ENCODE measurements at places on chromosomes 2 and 18.

GRCh38 chr2:157733263-157733662, 104.6 kb upstream of the ACVR1C start:
- no peak for DNase-seq

GRCh38 chr2:235191486-235191885, 239.7 kb downstream of the SH3BP4 start:
- DNase-seq = no peak

- no peak for DNase-seq
Measured at GRCh38 chr2:219071131-219071816, 10.6 kb upstream of the IHH start.

DNA sequence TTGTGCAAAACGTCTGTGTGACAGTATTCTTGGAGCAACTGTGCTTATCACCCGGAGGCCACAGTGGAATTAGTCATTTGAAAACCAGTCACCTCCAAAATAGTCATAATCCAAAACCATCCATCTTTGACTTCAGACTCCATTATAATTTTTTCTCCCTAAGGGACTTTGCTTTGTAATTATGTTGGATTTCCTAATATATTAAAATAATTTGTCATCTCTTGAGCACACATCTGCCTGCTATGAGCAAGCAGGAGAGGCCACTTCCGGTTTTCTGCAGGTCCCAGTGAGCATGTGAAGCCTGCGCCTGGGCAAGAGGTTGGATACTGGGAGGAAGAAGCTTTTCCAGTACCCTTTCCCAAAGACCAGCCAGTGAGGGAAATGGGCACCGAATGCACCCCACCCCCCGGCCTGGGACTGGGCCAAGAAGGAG, 57.7 kb downstream of the ODC1 start:
- no peak for DNase-seq

GRCh38 chr2:104734937-104735586, 118.9 kb upstream of the POU3F3 start:
- DNase-seq = no peak

GRCh38 chr2:98870516-98871158, 65.4 kb downstream of the CRACDL start:
- no peak for DNase-seq

DNA sequence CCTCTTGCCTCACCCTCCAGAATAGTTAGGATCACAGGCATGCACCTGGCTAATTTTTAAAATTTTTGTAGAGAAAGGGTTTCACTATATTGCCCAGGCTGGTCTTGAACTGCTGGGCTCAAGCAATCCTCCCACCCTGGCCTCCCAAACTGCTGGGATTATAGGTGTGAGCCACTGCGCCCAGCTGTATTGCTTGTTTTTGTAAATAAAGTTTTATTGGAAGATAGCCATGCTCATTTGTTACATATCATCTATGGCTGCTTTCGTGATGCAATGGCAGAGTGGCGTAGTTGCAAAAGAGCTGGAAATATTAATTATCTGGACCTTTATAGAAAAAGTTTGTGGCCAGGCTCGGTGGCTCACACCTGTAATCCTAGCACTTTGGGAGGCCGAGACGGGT, 109.4 kb upstream of the SPRED2 start:
- no peak for DNase-seq

- DNase-seq = no peak
Measured at GRCh38 chr2:75528221-75528977, 32.3 kb downstream of the EVA1A start.

- no peak for DNase-seq
Measured at GRCh38 chr2:234999740-235000425, 48.1 kb downstream of the SH3BP4 start.
